Activated CD8-positive, alpha-beta memory T cell treated with anti-CD3 and anti-CD28 coated beads for 48 hours (primary cell): ENCODE measurements at places on chromosomes 12 and 14.

GRCh38 chr12:92574051-92574783 is 128.6 kb upstream of the PLEKHG7 start:
- DNase-seq = no peak

DNA sequence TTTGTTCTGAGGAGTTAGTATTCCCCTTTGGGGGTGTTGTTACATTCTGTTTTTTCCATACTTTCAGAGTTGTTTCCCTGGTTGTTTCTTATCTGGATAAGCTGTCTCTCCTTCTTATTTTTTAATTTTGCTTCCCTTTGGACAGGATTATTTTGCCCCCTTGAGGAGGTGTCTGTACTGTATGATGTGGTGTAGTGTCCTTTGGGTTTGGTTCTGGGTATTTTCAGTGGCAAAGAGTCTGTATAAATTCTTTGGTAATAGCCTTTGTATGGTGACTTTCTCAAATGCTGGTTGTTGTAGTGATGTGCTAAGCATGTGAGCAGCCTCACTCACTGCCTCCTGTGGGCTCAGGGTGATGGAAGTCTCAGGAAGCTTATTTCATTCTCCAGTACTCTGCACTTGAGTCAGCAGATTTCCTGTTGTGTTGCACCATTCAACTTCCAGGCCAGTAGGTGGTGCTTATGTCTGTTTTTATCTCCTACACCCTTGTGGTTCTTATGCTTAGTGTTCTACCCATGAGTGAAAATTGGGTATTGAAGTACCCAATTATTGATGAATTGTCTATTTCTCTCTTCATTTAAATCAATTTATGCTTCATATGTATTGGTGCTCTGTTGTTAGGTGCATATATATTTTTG is 103.3 kb upstream of the PMCH start:
- DNase-seq = no peak

DNA sequence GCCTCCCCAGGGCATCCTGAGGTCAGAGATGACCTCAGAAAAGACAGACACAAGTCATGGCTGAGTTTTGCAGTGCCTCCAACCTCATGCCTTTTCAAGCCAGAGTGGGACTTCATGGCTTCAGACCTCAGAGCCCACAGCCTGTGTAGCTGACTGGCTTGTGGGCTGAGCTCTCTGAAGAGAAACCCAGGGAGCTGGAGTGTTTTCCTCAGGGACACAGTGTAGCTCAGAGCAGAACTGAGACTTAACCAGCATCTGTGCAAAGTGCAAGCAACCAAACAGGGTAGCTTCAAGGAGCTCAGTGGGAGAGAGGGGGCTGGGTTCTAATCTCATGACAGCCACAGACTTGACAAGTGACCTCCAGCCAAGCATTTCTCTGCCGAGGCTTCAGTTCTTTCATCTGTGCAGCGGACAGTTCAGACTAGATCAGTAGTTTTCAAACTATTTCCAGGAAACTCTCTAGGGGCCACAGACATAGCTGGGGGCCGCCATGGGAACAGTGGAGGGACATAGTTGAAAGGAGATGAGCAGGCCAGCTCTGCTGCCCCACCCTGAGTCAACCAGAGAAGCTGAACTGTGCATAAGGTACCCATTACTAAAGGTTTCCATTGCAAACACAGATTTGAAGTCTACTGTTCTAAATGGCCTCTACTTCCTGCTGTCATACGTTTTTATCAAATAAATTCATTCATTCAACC is 80.0 kb downstream of the LGMN start:
- DNase-seq = no peak

- no peak for DNase-seq
These were observed 45.9 kb upstream of the CTDSP2 start for GRCh38 chr12:57892232-57892972.

DNA sequence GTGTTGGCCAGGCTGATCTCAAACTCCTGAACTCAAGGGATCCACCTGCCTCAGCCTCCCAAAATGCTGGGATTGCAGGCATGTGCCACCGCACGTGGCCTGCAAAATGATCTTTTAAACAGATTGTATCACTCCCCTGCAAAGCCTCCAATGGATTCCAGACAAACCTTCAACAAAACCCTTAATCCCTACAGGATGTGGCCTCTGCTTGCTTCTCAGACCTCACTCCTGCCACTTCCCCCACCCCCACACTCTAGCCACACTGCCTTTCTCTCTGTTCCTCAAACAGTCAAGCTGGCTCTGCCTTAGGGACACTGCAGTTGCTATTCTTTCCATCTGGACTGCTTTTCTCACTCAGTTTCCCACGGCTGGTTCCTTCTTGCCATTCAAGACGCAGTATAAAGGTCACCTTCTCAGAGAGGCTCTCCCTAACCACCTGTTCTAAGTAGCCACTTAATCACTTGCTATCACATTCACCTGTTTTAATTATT is 47.3 kb upstream of the TMED10 start:
- DNase-seq = no peak

DNA sequence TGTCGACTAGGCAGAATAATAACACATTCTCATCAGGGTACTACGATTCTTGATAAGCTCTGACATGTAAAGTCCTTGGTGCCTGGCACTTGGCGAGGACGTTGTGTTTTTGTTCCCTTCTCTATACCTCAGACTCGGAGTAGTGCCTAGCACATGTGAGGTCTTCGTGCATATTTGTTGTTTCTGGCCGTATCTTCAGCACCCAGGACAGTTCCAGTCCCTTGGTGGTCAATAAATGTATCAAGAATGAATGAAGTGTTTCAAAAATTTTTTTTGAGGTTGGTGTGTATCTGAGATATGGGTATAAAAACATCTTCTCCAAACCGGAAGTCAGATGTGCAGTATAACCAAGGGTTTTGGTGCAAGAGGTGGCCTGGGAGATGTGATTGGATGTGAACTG is 198.2 kb downstream of the AACS start:
- DNase-seq = no peak

GRCh38 chr12:28776913-28777422 is 372.1 kb upstream of the FAR2 start:
- no peak for DNase-seq

DNA sequence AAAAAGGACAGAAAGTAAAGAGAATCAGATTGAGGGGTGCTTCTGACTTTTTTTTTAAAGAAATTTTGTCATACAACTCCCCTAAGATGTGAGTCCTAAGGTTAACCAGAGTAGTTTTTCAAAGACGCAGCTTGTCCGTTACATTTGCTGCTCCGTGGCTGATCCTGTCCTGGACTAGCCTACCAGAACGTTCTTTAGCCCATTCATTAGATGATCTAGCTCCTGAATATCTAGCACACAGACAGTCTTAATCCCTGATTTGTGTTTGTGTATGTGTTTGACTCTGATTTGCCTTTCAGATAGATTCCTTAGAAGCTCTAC is 60.3 kb downstream of the SAMD4A start:
- DNase-seq = no peak

DNA sequence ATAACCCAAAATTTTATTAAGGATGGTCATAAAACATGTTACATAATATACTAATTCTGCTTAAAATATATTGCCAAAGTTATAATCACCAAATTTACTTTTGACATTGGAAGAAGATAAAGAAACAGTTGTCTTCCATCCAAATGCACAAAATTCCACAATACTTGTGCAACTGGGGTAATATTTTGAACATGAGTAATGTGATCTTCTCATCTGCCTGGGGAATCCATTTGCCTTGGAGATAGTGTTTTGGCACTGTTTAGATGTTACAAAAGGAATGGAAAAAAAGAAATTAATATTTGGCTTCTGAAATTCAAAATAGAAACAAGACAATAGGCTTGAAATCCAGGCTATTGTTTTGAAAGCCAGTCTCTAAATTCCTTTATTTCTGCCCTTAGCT is 9.1 kb downstream of the GPR19 start:
- no peak for DNase-seq

DNA sequence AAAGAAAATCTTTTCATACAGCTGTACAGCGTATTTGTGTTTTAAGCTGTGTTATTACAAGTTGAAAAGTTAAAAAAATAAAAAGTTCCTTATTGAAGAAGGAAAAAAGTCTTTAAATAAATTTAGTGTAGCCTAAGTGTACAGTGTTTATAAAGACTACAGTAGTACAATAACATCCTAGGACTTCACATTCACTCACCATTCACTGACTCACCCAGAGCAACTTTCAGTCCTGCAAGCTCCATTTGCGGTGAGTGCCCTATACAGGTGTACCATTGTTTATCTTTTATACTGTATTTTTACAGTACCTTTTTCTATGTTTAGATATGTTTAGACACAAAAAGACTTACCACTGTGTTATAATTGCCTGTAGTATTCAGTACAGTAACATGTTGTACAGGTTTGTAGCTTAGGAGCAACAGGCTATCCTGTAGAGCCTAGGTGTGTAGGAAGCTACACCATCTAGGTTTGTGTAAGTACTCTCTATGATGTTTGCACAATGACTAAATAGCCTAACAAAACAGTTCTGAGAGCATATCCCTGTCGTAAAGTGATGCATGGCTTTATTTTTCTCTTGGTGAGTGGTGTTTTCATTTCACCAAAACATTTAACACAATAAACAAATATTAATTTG is 275.2 kb downstream of the DACT1 start:
- no peak for DNase-seq

DNA sequence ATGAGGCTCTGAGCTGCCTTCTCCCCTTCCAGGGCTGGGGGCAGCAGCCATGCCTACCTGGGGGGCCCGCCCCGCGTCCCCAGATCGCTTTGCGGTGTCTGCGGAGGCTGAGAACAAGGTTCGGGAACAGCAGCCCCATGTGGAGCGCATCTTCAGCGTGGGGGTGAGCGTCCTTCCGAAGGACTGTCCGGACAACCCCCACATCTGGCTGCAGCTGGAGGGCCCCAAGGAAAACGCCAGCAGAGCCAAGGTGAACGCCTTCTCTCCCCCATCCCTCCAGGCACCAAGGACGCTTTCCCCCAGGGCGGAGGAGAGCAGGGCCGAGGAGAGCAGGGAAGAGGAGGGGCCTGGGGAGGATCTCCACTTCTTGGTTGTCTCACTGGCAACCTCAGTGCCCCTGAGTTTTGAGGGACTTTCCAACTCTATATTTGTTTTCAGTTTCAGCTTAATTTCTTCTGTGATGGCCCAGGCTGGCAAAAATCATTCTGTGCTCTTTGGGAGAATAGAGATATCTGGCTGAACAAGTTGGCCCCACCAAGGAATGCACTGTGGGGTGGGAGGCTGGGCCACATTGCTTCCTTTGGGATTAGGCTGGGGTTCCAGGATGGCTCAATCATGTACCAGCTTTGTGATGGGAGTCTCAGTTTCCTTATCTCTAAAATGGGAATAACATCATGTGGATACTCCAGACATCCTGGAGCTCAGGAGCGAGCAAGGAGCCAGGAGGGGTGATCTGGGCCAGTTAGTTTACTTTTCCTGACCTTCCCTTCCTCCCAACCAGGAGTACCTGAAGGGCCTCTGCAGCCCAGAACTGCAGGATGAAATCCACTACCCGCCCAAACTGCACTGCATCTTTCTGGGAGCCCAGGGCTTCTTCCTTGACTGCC is 1.2 kb downstream of the KHNYN start:
- no peak for DNase-seq

- DNase-seq = no peak
These were observed 2.5 kb downstream of the HNF1A start for GRCh38 chr12:120980800-120981368.

GRCh38 chr14:63392236-63392635 is 73.5 kb upstream of the GPHB5 start:
- no peak for DNase-seq

- no peak for DNase-seq
These were observed 1301.2 kb upstream of the FLRT2 start for GRCh38 chr14:84228702-84229101.

GRCh38 chr12:46933947-46934346 is 108.2 kb upstream of the SLC38A4 start:
- no peak for DNase-seq

- DNase-seq = no peak
These were observed 38.8 kb downstream of the SLC15A5 start for GRCh38 chr12:16238661-16239060.

DNA sequence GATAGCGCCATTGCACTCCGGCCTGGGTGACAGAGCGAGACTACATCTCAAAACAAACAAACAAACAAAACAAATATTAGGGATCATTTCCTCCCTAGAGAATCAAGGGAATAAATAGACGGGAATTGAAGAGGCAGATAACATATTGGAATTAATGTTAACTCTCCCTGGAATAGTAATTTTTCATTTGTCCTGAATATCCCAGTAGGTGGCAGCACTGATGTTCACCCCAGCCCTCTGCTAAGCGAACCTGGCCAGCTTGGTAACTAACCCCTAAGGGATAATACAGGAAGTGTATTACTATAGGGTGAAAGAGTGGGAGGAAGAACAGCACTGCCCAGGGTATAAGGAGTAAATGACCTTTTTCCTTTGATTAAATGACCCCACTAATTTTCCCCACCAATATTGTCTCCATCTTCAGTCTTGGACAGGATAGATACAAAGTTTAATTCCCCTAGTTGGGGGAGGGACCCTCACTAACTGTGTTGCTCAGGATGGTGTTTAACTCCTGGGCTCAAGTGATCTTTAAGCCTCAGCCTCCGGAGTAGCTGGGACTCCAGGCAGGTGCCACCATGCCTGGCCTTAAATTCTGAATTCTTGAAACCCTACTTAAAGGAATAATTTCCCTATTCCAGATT is 40.5 kb downstream of the SLC2A14 start:
- peak; percentile 7 for DNase-seq

- no peak for DNase-seq
These were observed 54.1 kb downstream of the BEGAIN start for GRCh38 chr14:100532906-100533655.

DNA sequence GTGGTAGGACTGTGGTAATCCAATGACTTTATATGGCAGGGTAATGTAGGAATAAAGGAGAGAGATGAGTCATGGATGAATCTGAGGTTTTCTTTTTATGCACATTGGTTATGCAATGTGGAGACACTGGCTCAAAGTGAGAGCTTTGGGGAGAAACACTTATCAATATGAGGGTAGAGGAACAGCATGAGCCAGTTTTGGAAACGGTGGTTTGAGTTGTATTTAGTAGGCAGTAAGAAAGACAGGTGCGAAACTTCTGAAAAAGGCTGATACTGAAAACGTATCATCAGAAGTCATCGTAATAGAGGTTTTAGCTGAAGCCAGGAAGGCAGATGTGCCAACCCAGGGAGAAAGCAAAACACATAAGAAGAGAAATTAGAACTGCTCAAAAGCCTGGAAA is 854.8 kb upstream of the SEL1L start:
- DNase-seq = no peak
